Dermis microvascular lymphatic vessel endothelial cell (primary cell): ENCODE measurements at places on chromosomes 5 and 9. TPM values are rescaled to one million over a fixed set of nuclear protein-coding genes. Genes with fewer than 3 reads are reported as not detected.

DNA sequence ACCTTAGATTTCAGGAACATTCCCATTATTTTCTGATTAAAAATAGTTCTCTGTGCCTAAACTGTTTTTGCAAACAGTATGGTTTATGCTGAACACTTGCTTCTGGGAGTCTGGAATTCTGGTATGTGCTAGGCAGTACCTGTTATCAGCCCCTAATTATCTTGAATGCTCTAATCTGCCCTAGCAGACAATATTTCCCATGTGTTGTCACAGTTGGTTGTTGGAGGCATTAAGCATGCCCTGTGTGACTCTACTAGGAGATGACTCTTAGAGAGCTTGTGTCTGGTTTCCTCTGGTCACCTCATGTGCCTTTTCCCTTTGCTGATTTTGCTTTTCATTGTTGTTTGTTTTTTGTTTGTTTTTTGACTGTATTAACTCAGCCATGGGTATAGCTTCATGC, 36.6 kb downstream of the UHRF2 start:
- peak; percentile 53 for DNase-seq

GRCh38 chr5:65778126-65778525, 56.1 kb downstream of the NLN start:
- no peak for DNase-seq

GRCh38 chr5:61357745-61358144, 25.7 kb downstream of the ZSWIM6 start:
- DNase-seq: peak; percentile 29

DNA sequence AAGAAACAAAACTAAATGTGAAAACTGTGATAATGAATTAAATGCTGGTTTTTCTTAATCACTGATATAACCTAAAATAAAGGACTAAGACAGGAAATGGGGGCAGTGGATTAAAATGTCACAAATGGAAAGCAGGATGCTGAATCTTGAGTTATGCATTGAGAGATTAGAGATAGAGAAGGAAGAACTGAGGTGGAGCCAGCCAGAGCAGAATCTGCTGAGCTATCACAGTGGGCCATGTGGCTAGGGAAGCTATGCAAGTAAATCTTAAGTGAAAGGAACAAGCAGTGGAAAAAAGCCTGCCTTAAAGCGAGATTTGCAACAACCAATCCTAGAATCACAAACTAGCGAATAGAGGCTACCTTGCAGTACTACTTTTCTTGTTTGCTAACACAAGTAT, 188.5 kb upstream of the RASA1 start:
- DNase-seq: no peak

DNA sequence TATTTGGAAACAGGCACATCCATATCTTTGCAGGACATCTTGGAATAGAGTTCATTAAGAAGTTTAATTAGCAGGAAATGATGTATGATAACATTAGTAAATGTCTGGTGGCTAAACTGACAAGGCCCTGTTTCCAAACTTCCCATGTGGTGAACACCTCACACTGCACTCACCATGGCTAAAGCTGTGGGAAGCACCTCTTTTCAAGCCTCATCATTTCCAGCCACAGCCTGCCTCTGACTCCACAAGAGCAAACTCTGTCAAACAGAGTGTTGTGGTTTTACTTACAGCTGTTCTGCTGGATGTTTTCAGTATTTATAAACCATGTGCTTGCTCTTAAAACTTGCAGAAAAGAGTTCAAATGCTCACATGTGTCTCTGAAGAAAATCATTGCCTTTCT, 14.9 kb upstream of the NDUFB6 start:
- no peak for DNase-seq

DNA sequence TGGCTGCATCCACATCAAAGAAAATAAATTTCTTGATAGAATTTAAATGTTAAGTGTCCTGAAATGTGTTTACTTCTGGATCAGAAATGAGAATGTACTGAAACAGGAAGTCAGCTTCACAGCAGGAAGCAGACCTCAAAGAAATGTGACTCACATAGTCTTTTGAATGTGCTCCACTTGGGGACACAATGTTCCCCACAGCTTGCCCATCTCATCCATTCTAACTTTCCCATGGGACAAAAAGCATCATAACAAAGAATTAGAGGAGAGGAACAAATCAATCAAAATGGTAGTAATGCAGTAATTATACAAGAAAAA, 85.7 kb downstream of the GRAMD2B start:
- DNase-seq: peak; percentile 63

DNA sequence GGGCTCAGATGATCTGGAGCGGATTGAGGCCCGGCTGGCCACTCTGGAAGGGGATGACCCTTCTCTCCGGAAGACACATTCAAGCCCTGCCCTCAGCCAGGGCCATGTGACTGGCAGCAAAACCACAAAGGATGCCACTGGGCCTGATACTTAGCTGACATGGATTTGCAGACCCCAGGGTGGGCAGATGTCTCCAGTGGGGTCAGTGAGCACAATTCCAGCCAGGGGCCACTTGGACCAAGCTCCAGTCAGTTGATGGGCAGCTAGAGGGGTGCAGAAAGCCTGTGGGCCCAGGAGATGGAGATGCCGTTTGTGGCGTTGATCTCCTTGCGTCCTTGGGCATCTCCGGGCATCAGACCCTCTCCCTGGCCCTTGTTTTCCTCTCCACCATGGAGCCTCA, 46.7 kb downstream of the PSD2 start:
- no peak for DNase-seq

SHOC1 gene
- total RNA-seq: not detected in 2 replicates

GRCh38 chr5:119828541-119828940, 199.2 kb downstream of the FAM170A start:
- DNase-seq: no peak
